ENCODE measurements at places on chromosomes 3 and 15.
A peak's percentile ranks its signal among the peaks of the same experiment; 100 is the strongest.

- no peak for DNase-seq
Observed at GRCh38 chr3:158909870-158910269, 108.0 kb downstream of the MFSD1 start.

- DNase-seq, result peak; percentile 70
Observed at GRCh38 chr15:46251903-46252302, 617.1 kb downstream of the SQOR start.

- DNase-seq, result no peak
Observed at GRCh38 chr15:39226169-39226937, 354.5 kb upstream of the THBS1 start.

GRCh38 chr15:85646538-85647091, 148.1 kb downstream of the KLHL25 start:
- no peak for DNase-seq

DNA sequence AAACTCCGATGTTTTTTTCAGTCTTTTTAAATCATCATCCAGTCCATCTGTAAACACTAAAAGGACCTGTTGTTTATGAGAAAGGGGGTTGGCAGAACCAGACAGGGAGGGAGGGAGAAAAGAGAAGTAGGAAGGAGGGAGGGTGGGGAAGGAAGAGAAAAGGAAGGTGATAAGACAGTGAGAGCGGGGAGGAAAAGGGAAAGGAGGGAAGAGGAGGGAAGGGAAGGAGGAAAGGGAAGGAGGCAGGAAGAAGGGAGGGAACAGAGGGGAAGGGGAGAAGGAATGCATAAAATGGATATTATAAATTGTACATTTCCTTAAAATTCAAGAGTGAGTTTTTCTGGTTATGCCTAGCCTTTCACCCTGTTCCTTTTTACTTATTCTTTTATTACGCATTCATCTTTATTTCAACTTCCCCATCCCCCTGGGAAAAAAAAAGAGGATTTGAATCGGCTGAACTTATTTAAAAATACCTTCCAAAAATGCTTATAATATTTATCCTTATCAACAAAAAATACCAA, 50.1 kb upstream of the CAPN7 start:
- DNase-seq, result no peak
